ENCODE measurements at places on chromosomes 2 and 18.

DNA sequence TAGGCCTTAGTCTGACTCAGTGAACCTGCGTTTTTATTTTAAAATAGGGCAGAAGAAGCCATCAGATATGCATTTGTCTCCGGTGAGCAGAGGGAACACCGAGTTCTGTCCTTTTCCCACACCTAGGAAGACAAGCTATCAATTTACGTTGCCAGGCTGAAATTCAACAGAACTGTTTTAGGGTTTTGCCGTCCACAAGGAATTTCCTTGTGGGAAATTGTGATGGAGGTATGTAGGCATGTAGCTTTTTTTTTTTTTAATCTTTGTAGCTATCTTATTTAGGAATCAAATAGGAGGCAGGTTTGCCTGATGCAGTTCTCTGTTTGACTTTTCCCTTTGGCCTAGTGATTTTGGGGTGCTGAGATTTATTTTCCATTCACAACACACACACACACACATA, 62.0 kb upstream of the ASAP2 start:
- no peak for DNase-seq

DNA sequence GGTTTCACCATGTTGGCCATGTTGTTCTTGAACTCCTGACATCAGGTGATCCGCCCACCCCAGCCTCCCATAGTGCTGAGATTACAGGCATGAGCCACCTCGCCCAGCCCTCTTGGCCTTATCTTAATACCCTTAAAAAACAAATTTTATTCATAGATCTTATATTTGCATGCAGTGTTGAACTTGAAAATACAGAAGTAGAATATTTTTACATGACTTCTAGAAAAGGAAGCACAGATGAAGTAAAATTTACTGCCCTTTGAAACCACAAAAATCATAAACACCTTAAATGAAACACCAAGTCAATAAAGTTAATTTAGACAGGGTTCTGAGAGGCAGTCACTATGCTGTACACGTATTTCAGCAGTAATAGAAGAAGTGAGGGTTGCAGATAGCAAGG, 145.7 kb downstream of the CERS6 start:
- no peak for DNase-seq

DNA sequence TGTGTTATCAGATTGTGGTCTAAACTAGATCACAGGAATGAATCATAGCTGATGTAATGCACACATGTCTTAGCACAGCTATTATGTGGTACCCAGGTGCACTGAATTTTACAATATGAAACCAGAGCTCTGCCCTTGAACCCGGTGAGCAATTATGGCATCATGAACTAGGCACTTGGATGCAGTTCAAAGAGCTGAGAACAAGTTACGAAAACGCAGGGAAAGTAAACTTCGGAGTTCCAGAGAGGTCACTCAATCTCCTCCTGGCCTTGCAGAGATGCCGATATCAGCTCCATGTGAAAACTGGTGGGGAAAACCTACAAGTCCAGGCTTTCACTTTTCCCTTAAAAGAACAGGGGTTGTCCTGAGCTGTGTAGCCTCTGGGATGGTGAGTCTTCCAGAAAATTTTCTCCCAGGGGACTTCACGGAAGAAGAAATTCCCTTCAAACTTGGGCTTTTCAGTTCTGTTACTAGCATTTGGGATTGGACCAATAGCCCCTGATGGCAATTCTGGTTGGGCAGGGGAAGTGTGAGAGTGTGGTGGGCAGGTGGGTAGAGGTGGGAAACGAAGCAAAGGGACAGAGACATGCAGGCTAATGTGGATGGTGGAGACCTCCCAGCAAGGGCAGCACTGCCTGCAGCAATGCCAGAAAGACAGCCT, 71.1 kb upstream of the SH3BP4 start:
- DNase-seq: no peak

DNA sequence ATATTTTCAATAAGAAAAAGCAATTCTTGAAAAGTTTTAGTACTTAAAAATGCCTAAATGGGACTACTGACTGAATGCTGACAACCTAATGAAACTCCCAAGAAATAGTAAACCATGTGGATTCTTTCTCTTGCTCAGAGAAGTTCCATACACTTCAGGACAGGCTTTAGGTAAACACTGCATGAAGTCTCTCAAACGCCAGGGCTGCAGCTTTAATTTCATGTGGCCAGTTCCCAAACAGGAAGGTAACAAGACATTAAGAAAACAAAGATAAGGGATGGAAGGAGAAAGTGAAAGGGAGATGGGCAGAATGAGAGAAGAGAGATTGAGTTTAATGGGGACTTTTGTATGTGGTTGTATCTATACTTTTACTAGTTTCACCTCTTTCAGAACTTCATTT, 734.7 kb upstream of the PKDCC start:
- DNase-seq: no peak

DNA sequence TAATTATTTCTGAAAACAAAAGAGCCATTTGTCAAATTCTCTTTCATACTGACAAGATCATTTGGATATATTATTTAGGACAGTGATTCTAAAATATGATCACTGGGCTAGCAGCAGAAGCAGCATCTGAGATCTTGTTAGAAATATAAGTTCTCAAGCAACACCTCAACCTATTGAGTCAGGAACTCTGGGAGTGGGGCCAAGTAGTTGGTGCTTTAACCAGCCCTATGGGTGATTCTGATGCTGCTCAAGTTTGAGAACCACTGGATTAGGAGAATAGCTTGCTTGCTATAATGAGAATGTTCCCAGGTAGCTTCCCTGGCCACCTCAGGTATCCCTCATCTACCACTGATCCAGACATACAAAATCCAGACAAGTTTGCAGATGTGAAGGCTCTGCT, 466.9 kb upstream of the CELF4 start:
- no peak for DNase-seq

DNA sequence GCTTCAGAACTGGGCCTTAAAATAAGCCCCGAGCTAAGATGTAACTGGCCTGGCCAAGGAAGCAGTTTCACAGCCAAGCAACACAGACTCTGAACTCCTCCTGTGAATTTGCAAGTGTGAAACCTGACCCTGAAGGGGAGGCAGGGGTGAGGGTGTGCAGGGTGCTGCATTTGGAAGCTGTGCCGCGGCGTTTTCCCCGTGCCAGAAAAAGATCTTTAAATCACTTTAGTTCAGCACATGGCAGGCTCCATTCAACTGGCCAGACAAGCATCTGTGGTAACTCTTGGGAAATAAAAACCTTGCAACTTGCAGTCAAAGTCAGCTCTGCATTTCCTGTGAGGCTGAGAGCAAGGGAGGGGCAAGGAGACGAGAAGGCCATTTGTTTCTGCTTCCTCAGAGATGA, 209.3 kb upstream of the SOX11 start:
- no peak for DNase-seq

- DNase-seq: no peak
These were observed 33.4 kb upstream of the PNO1 start for GRCh38 chr2:68124321-68124720.

GRCh38 chr2:188333751-188334524, 42.3 kb downstream of the GULP1 start:
- no peak for DNase-seq

DNA sequence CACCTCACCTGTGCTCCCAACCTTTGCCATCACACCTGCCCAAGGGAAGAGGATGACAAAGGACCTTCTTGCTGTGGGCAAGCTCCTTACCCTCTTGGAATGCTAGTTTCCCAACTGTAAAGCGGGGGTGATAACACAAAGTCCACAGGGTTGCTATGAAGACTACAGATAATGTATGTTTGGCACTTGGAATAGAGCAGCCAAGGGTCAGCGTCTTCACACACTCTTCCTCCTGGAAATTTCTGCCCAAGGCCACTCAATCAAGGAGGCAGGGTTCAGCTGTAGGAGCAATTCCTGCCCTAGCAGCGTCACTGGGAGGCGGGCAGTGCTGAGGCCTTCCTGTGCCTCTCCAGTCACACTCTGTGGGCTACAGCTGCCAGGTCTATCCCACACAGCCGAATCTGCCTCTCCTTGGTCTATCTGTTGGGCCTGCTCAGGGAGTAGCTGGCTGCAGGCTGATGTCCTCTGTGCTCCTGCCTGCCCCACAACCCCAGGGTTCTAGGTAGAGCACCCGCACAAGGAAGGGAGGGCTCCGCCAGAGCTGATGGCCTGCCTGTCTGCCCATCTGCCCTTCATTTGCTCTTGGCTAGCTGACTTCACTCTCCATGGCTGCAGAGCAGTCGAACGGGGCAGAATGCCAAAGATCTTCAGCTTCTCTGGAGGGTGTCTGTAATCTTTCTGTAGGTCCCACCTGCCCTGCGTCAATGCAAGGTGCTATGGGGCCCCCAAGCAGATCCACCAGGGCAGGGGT, 91.9 kb downstream of the MRO start:
- DNase-seq: no peak

DNA sequence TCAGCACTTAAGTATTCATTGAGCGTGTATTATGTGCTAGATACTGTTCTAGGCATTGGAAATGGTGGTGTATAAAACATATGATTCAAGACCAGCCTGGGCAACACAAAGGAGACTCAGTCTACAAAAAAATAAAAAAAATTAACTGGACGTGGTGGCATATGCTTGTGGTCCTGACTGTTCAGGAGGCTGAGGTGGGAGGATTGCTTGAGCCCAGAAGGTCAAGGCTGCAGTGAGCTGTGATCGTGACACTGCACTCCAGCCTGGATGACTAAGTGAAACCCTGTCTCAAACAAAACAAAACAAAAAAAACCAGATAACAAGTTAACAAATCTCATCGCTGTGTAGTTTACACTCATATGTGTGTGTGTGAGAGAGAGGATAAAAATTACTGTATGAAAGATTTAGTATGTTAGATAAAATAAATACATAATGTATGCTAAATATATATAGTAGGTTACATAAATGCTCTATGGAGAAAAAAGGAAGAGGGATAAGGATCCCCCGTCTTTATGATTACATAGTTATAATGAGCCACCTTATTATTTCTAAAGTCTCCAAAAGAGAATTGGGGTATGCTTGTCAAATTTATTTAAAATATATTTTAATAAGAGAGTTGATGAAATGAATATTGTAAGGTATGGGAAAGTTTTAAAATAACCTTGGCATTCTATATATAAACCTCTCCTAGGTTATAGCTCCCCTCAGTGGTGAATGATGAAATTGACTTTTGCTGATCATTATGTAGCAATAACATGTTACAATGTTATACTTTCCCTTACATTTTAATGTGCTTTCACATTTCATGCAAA, 69.2 kb downstream of the EHBP1 start:
- no peak for DNase-seq

GRCh38 chr2:77839102-77839501, 316.9 kb upstream of the LRRTM4 start:
- no peak for DNase-seq
